ENCODE measurements at places on chromosomes 2 and 18.
A peak's percentile ranks its signal among the peaks of the same experiment; 100 is the strongest.

DNA sequence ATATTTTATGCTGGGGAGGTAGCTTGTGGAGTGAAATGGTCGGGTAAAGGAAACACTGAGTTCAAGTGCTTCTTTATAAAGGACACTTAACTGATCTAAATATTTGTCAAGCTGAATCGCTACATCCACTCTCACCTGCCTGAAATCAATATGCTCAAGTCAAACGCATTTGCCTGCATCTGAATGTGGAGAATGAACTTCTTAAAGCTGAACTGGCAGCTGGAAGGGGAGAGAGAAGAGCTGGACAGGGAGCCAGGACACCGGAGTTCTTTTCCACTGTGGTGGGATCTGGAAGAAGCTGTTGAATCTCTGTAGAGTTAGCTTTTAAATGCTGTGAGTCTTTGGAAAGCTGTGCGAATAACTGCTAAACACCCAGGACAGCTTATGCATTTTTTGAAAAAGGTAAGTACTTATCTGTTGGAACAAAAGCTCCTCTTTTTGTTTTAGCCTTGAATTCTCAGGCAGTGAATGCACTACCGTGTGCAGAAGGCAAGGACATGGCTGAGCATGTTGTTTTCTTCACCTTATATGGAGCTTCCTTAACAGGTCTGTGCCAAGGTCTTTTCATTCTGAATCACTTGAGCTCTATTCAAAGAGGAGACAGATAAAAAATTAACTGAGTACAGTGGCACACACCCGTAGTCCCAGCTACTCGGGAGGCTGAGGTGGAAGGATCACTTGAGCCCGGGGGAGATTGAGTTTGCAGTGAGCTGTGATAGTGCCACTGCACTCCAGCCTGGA is 74.2 kb upstream of the KLF7 start:
- DNase-seq = no peak

DNA sequence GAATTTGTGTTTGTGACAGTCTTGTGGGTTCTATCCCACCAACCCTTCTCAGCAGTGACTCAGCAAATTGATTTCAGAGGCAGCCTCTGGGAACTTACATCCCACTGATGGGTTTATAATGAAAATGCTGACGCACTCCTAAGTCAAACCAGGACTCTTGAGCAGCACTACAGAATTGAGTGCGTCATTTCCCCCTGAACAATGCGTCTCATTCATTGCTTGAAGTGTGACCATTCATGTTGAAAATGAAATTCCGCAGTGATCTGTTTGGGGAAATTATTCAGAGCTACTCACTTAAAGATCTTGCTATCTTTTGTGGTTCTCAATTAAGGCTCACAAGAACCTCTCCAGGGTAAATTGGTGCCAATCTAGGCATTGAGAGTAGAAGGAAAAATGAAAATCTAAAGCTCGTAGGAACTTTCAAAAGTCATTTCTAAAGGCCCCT is 417.7 kb upstream of the SLC14A2 start:
- no peak for DNase-seq

DNA sequence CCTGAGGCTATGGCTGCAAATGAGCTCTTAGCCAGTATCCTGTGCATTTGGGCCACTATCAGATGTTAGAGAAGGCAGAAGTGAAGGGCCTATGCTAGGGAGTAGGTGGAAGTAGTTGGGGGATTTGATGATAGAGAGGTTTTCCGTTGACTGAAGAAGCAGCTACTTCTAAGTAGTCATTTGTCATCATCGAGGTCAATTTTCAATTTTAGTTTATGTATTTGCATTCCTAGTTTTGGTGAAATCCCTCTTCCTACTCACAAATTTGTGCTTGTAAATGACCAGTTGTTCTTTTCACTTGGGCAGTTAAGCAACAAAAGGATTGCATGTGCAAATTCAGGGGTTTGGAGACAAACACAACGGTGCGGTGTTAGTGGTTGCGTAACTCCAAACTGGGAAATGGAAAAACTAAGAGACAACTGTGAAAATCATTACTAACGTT is 48.5 kb upstream of the PELI1 start:
- no peak for DNase-seq

DNA sequence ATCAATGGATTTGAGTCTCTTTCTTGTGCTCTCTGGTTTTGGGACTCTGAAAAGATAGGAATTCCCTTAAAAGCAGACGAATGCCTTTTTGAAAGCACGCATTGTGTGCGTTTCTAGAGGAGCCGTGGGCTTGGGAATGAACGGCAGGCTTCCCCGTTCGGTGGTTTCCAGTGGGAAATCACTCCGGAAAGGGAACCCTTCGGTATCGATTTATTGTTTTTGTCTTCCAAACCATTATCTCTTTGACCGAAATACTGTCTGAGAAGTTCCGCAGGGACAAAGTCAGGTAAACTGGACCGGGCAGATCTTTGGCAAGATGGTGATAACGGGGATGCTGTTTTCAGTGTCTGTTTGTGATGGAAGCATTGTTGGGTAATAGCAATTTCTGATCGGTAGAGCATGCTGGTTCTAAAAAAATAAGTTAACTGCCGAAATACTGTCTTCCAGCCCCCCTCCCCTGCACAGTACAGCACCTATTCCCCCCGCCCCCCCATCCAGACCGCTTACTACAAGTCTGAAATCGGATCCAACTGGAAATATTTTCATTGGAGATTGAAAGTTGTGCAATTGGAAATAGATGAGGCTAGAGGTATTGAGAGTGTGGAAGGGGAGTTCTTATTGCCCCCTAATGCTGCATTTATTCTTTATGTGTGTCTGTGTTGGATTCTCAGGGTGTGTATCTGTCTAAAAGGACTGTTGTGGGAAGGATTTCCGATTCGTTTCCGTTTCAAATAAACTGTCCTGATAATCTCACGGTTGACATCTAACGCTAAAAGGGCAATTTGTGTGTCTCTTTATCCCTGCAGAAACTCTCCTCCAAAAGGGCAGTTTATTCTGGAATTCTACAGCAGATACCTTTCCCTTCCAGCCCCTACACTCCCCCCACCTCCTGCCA is 635 bp downstream of the SETBP1 start:
- no peak for DNase-seq

- peak; percentile 19 for DNase-seq
These were observed 50.8 kb upstream of the NFE2L2 start for GRCh38 chr2:177315364-177315763.
